ENCODE measurements at places on chromosomes 6 and 20.

GRCh38 chr20:6866741-6867140 lies 99.3 kb downstream of the BMP2 start:
- DNase-seq = no peak

GRCh38 chr20:46040902-46041535 lies 12.0 kb downstream of the SLC12A5 start:
- peak; percentile 14 for DNase-seq

- peak; percentile 54 for DNase-seq
Observed at GRCh38 chr20:63854069-63854765, 7.1 kb upstream of the ABHD16B start.

- peak; percentile 39 for DNase-seq
Observed at GRCh38 chr20:63860325-63861051, 810 bp upstream of the ABHD16B start.

DNA sequence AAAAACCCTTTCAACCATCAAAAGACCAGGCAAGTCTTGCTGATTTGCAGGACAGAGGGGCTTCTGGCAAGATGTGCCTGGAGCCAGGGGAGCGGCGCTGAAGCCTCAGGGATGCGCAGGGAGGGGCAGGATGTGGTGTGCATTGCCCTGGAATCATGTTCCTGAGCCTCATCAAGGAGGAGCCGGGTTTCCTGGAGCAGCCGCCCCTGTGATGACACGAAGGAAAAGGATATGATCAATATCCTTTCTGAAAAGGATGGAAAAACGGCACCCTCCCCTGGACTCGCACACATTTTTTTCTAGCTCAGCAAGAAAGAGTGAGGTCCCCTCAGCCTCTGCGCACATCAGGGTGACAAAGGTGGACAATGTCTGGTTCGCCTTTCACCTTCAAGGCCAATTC lies 173.1 kb upstream of the SSTR4 start:
- DNase-seq = no peak

DNA sequence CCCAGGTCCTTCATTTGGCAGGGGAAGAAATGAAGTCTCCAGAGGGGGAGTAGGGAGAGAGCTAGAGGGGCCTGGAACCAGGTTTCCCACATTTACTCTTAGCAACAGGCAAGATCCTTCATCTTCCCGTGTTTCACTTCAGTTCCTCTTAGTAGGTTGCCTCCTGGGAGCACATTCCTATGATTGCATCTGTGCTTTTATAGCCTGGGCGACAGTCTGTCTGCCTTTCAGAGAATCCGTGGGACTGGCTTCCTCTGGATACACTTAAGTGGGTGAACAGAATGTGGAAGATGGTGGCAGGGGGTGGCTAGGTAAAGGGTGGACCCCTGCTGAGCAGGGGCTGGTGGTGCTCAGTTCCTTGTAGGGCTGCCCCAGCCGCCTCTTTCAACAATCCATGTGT lies 33.4 kb downstream of the STK35 start:
- no peak for DNase-seq

- DNase-seq = no peak
Observed at GRCh38 chr6:46380152-46380807, 111.0 kb downstream of the RCAN2 start.

- no peak for DNase-seq
Observed at GRCh38 chr6:89144354-89144906, 1.4 kb upstream of the PM20D2 start.

DNA sequence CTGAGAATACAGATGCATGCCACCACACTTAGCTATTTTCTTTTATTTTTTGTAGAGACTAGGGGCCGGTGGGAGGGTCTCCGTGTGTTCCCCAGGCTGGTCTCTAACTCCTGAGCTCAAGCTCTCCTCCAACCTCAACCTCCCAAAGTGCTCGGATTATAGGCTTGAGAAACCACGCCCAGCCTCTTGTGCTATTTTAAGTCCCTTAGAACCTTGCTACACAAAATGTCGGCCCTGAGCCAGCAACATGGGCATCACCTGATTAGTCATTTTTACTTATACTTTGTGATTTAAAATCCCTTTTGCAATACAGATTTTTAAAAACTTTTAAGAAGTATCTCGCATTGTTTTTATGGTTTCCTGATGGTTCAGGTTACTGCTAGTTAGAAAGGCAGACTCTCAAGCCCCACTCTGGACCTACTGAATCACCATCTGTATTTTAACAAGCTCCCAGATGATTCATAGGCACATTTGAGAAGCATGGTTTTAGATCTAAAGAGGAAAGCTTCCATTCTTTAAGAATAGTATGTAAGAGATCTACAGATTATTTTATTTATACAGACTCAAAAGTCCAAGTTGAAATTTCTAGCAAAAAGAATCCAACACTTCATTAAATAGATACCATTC lies 186.3 kb downstream of the PTPRT start:
- no peak for DNase-seq

GRCh38 chr6:134733801-134734200 lies 216.1 kb downstream of the ALDH8A1 start:
- peak; percentile 2 for DNase-seq

DNA sequence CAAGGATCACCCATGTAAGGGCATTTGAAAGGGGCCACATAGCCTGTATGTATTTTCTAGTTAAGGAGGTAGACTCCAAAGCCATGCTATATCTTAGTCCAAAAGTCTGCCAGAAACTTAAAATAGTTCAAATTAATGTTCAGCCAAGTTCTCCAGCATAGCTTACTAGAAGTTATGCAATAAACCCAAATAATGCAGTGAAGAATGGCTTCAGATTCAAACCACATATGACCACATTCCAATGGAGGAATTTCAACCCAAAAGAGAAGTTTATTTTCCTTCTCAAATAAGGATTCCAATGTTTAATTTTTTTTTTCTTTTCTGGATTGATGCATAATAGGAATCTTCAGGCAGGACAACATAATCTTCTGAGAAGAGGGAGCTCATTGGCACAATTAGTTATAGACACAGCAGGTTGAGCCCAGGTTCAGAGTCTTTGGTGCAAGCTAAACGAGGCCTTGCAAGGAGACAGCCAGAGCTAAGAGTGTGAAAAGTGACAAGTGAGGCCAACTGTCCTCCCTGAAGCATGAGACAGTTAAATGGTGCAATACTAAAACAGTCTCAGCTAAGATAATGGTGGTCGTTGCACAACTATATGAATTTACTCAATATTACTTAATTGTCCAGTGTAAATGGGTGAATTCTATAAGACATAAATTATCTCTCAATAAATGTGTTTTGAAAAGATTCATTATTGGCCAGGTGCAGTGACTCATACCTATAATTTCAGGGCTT lies 598.8 kb upstream of the CDH4 start:
- no peak for DNase-seq

DNA sequence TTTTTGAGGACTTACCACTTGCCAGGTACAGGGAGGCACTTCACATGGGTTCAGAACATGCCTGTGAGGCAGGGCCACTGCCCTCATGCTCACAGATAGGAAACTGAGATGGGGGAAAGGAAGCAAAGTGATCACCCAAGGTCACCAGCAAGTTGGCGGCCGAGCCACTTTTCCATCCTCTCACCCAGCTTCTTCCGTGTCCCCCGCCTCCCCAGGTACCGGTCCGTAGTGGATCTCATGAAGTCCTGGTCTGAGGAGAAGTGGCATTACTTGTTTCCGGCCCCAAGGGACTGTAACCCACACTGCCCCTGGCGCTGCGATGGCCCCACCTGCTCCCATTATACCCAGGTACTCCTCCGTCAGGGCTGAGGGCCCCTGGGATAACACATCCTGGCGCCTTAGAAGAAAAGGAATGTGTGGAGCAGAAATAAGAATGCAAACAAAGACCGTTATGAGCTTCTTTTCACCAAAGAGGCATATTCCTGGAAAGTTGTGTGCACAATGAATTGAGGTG lies 6.4 kb downstream of the R3HDML start:
- DNase-seq = no peak

DNA sequence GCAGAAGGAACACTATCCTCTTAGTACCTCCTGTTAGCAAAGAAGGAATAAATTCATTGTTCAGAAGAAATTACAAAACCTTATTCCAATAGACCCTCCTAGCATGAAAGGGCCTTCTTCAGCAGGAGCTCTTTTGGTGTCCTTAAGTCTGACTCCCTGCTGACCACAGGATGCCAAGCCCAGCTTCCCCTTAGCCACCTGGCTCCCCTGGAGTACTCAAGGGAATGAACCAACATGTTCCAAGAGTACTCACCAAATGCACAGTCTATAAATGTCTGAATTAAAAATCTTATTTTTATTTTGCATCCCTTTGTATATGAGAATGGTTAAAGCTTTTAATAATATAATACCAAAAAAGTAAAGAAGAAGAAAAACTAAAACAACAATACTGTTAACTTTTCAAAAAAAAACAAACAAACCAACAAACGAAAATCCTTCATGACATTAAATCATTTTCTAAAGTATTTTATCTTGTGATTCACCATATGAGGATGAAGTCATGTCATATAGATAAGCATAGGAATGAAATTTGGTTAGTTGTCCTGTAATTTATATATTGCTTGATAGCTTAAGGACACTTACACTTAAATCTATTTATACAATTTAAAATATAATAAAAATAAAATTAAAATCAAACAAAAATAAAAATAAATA lies 1355.1 kb downstream of the HACE1 start:
- no peak for DNase-seq

DNA sequence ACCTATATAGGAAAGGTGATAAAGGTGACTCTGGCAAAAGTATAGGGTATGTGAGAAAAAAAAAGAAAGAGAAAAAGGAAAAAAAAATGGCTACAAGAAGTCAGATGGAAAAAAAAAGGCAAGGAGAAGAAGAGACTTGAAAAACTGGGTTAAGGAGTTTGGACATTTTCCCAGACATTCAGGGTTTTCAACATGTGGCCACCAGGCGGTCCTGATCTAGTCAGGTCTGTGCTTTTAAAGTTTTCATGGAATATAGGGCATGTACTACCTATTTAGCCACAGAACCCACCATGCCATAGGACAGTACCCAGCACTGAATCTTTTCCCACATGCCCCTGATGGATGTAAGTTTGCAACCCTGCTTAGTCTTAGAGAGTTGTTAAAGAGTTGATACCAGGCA lies 433.7 kb downstream of the MAFB start:
- DNase-seq = no peak

- DNase-seq = no peak
Observed at GRCh38 chr20:40336533-40336932, 352.5 kb downstream of the MAFB start.

DNA sequence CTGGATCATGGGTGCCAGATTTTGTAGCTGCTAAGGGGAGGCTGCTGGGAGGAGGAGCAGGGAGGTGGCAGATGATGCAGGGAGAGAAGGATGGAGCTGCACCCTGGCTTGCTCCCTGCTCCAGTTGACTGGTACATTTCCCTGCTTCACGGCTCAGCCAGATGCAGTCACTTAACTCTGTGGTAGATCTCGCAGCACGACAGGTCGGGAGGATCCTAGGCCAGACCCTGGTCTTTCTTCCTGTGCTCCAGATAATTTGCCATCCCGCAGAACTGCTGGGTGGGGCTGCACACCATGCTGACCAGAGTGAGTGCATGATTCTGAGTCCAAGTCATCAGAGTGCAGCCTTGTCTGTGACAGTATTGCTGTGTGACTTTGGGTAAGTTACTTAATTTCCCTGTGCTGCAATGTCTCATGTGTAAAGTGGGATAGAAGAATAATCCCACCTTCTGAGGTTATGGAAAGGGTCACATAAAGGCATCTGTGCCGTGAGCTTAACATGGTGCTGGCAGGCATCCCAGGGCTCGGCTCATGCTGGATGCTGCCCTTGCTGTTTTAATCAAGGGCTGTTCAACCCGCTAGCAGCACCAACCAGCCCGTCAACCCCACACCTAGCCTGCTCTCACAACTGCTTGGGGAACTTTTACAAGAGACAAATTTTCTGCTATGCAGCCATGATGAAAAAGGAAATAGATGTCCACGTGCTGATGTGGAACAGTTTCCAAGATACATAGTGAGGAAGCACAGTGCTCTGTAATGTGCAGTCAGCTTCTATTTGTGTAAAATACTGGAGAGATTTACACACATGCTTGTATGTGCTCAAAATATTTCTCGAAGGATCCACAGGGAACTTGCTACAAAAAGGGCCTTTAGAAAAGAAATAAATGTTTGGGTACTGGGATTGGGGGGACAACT lies 257.9 kb downstream of the CDH26 start:
- DNase-seq = no peak

DNA sequence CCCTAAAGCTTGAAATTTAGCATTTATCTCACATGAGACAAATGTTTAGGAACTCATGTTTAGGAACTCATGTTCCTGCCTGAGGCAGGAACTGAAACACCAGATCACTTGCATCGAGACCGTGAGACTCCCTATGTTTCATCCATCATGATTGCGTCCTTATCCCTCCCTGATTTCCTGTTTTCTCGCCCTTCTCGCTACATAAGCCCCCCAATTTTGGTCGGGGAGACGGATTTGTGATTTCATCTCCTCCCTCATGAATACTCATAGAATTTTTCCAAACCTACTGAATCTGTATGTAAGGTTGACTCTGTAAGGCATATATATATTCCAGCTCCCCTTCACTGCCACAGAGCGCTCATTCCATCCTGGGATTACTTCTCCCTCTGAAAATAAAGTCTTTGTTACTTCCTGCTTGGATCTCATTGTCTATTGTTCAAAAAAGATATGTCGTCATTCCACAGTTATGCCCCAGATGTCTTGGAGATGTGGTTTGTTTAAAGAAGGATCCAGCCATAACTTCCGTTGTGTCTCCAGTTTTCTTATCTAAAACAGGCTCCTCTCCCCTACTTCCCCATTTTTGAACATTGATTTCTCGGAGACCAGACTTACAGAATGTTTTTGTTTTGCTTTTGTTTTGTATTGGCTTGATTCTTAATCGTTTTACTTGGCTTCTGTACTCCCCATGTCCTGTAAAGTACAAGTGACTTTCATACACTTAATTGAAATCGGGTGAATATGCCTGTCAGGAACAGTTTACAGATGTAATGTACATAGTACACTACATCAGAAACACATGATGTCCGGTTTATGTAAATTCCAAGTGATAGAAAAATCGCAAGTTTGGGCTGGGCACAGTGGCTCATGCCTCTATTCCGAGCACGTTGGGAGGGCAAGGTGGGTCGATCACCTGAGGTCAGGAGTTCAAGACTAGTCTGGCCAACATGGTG lies 118.7 kb downstream of the HFE start:
- DNase-seq = no peak

- DNase-seq = no peak
Observed at GRCh38 chr6:52728394-52728793, 34.9 kb downstream of the GSTA2 start.

DNA sequence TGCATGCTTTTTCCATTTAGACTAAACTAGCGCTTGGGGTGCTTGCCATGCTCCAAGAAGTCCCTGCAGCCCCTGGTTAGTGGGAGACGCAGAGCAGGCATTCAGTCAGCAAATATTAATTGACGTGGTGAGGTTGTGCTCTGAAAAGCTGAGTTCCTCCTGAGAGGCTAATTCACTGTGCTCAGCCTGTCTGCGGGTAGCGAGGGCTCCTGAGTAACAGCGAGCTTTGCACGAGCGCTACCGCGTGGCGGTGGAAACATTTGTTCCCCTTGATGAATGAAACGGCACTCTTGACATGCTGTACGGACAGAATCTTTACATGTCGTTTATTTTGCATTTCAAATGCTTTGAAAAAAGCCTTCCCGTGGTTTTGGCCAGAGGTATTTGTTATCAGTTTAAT lies 170.6 kb upstream of the AGPAT4 start:
- no peak for DNase-seq
